ENCODE measurements at places on chromosomes 4 and X.

DNA sequence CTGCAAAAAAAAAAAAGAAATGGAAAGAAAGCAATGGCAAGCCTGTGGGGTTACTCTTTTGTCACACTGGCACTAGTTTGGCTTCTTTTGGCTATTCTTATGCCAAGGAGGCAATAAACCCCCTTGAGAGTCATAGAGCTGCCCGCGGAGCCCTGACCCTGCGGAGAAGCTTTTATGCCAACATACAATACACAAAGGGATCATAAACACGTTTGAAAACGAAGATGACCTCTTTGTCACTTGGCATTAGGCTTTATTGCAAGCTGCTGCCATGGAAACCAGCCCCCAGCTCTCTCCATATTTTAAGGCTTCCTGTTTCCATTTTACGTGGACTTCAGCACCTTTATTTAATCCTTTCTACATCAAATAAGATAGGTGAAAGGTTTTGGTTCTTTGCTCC is 7.6 kb downstream of the NEUROG2 start:
- no peak for DNase-seq

- no peak for DNase-seq
Measured at GRCh38 chrX:103817502-103817901, 14.6 kb downstream of the RAB9B start.

- no peak for DNase-seq
Measured at GRCh38 chr4:106530821-106531220, 162.2 kb upstream of the GIMD1 start.

DNA sequence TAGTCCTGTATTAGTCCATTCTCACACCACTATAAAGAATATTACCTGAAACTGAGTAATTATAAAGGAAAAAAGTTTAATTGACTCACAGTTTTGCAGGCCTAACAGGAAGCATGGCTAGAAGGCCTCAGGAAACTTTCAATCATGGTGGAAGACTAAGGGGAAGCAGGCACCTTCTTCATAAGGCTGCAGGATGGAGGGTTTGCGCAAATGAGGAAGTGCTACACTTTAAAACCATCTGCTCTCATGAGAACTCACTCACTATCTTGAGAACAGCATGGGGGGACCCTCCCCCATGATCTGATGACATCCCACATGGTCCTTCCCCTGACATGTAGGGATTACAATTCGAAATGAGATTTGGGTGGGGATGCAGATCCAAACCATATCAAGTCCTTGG is 12.1 kb upstream of the MAGEA11 start:
- no peak for DNase-seq

GRCh38 chrX:34826964-34827363 is 115.6 kb upstream of the FAM47B start:
- no peak for DNase-seq

DNA sequence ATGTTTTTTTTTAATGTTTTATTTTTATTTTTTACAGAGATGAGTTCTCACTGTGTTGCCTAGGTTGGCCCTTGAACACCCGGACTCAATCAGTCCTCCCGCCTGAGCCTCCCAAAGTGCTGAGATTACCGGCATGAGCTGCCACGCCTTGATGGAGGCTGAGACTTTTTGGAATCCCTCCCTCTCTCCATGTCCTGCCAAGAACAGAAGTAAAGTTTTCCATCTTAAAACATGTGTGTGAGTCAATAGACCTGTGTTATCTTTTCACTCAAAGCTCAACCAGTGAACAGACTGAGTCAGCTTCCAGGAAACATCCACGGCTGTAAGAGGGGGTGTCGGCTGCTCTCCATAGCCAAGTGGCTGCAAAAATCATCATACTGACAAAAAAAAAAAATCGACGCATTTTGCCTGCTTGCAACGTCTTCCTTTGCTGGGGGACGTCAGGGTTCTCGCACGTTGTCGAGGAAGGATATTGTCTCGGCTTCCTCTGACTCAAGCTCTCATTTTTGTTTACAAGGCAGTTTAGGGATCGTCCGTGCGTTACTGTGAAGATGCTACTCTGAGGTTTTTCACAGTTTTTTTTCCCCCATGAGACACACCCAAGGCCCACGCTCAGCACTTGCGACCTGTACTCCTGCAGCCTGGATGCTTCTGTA is 10.0 kb upstream of the ASMTL start:
- no peak for DNase-seq

DNA sequence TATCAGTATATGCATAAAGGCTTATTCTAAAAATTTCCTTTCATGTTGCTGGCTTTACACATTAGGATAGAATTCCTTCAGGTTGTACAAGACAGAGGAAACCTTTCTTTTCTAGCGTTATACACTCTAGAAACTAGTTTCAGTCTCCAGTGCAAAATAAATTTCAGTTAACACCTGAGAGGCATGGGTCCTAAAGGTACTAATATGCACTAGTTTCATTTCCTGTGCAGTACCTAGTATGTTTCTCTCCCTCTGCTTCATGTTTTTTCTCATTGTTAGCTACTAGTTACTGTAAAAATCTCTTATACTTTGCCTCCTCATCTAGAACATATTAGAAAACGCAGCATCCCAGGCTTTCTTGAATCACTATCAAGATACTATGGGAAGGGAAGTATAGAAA is 54.0 kb downstream of the SNX25 start:
- DNase-seq, result no peak

DNA sequence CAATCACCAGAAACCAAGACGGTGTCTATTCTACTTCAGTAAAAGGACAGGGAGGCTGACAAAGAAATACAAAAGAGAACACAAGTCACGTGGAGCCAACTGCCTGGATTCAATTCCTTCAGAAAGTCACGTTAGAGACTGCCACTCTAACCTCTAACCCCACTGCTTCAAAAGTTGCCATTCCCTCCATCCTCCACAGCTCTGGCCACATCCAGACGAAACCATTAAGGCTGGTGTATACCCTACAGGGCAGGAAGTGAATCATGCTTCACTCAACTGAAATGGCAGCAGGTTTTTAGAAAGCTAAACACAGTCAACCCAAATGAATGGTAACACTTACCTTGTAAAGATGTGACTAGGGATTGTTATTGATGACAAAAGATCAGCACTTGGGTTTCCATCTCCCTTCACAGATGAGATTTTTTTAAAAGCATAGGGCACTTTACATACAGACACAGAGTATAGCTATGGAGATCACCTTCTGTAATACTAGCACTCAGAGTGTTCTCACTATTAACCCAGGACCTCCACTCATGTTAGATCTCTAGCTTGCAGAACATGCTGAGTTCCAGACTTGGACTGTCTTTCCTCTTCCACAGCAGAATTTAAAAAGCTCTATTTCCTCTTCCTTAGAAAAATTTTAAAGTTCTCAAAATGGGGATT is 37.4 kb downstream of the MAML3 start:
- no peak for DNase-seq

DNA sequence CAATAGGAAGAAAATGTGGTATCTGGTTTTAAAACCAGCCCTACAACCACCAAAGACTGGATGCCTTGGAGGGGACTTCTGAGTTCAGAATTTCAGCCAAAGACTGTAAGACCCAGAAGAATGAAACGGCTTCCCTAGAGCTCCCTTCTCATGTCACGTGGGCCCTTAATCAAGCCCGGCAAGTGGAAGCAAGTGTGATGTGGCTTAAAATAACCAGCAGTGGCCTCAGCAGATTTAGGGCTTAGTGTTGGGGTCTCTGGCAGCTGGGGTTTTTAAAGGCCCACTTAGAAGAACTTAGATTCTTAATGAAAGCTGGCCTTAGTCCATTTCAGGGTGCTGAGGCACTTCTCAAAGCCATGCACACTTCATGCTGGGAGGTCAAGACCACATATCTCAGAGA is 111.2 kb upstream of the TBC1D9 start:
- no peak for DNase-seq

DNA sequence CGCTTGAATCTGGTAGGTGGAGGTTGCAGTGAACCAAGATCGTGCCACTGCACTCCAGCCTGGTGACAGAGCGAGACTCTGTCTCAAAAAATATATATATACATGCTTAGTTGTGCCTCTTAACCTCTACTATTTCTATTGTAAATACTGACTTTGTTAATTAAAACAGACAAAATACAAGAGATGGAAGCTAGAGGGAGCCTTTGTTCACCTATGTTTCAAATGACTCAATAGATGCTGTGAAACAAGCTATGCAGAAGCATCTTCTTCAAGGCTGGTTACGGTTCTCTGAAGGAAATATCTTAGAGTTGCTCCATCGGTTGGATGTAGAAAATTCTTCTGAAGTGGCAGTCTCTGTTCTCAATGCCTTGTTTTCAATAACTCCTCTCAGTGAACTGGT is 6.2 kb downstream of the NCAPG start:
- DNase-seq, result no peak

DNA sequence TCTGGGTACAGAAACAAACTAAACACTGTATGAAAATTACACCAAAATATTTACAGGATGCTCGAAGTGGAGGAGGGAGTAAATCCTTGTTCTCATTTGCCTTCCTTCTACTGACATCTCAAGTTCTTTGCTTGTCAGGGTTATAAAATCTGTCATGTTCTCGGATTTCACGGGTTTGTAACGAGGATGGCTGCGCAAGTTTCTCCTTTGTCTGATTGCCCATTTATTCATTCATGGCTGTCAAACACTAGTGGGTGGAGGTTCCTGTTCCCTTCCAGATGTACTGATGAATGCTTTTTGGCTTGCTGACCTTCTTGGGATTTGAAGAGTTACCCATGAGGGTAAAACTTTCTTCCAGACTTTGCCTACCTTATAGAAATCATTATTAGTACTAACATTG is 206.9 kb downstream of the SPCS3 start:
- no peak for DNase-seq

- no peak for DNase-seq
Measured at GRCh38 chr4:181646864-181647263, 596.3 kb upstream of the TENM3 start.

All from breast epithelium (tissue), 4 donors.